ENCODE measurements at places on chromosomes 3 and 15.

GRCh38 chr3:128648940-128649663 lies 1.5 kb downstream of the RPN1 start:
- no peak for DNase-seq

- DNase-seq, result no peak
These were observed 66.6 kb downstream of the PROS1 start for GRCh38 chr3:93907132-93907531.

GRCh38 chr15:80367661-80368060 lies 36.5 kb upstream of the ARNT2 start:
- no peak for DNase-seq

- no peak for DNase-seq
These were observed 48.0 kb upstream of the TSPAN3 start for GRCh38 chr15:77118882-77119321.

DNA sequence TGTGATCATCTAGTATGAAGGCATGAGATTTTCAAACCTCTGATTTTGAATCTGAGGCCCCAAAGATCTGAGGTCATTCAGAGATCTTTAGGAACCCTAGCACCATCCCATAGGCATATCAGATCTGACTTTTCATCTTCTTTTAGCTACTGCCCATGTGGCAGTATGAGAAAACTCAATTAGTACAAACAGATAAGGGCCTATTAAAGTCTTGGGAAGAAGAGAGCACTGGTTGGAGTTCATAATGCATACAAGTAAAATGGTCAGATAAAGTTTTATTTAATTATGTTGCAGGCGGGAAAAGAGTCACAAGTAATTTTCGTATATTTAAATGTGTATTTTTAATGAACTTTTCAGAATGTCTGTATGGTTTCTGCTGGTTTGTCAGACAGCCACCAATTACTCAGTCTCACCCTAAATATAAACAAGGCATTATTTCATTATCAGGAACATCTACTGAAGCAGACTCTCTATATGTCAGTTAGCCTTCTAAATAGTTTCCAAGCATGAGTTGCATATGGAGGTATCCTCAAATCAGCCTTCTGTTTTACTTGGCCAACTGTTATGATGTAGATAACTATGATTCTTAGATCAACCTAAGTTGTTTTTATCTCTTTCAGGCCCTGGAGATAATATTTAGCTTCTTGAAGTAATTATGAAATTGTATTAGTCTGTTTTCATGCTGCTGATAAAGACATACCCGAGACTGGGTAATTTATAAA lies 340.3 kb upstream of the TBC1D5 start:
- no peak for DNase-seq

DNA sequence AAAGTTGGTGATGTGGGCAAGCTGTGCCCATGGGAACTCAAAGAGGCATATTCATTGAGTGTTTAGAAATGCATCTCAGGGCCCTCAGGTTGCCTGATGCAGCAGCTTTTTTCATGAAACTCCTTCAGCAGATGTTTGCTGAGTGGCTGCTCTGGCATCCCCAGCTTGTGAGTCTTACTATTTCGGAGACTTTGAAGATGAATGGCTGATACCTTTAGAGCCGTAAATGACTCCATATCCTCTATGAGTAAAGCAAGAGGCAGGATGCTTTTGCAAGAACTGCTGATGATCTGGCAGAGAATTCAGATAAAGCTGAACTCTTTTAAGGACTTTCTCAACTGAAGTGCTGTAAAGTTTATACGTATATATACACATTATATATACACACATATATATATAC lies 384.3 kb downstream of the CACNA2D3 start:
- DNase-seq, result no peak

- DNase-seq, result no peak
These were observed 703.7 kb downstream of the NLGN1 start for GRCh38 chr3:174101244-174101643.

GRCh38 chr3:195159814-195160165 lies 111.2 kb downstream of the XXYLT1 start:
- DNase-seq, result no peak
